Smooth muscle cell of bladder (primary cell): ENCODE measurements at places on chromosomes 4 and X. TPM values are rescaled to one million over a fixed set of nuclear protein-coding genes. Genes with fewer than 3 reads are reported as not detected.

The SMIM9 gene
- not detected in 2 replicates for total RNA-seq

The MAGEA12 gene
- under 0.01 and 0.14 TPM in 2 replicates for total RNA-seq

The CT45A10 gene
- total RNA-seq = not detected in 2 replicates

The BEX2 gene
- 0.83 and 1.3 TPM in 2 replicates for total RNA-seq

The MMRN1 gene
- total RNA-seq = 0.14 and 0.28 TPM in 2 replicates

The COMMD8 gene
- total RNA-seq = 19.3 and 19.5 TPM in 2 replicates

The CLTRN gene
- total RNA-seq = 0.18 and 0.28 TPM in 2 replicates

The GSX2 gene
- total RNA-seq = not detected in 2 replicates

The COX7B2 gene
- not detected in 2 replicates for total RNA-seq

The CDX4 gene
- not detected in 2 replicates for total RNA-seq

The PPP1R2C gene
- not detected in 2 replicates for total RNA-seq

The CNKSR2 gene
- 1.6 and 5.5 TPM in 2 replicates for total RNA-seq

The CCDC149 gene
- total RNA-seq = 8.8 and 14.0 TPM in 2 replicates

The LEF1 gene
- 0.14 TPM in 1 of 2 replicates, not detected in the other for total RNA-seq

The GLRA2 gene
- total RNA-seq = not detected in 2 replicates

The RTL5 gene
- 0.85 and 1.6 TPM in 2 replicates for total RNA-seq

The UGT2A3 gene
- not detected in 2 replicates for total RNA-seq

The GAB3 gene
- total RNA-seq = 2.7 and 5.0 TPM in 2 replicates

The AR gene
- 3.5 and 3.8 TPM in 2 replicates for total RNA-seq

The SERTM2 gene
- total RNA-seq = 2.1 and 2.3 TPM in 2 replicates

The CFAP47 gene
- total RNA-seq = under 0.01 and 0.37 TPM in 2 replicates

The LUZP4 gene
- not detected in 2 replicates for total RNA-seq

The MAGEA2B gene
- total RNA-seq = not detected in 2 replicates

The CLIC2 gene
- 3.7 and 3.9 TPM in 2 replicates for total RNA-seq
